CD4-positive, alpha-beta T cell treated with Interleukin-1 beta for 1 hour (primary cell): ENCODE measurements at places on chromosomes 4 and X.

- no peak for DNase-seq
Measured at GRCh38 chr4:152594978-152595925, 59.4 kb upstream of the FBXW7 start.

- peak; percentile 37 for DNase-seq
Measured at GRCh38 chrX:154717824-154718223, 33.1 kb downstream of the GAB3 start.

DNA sequence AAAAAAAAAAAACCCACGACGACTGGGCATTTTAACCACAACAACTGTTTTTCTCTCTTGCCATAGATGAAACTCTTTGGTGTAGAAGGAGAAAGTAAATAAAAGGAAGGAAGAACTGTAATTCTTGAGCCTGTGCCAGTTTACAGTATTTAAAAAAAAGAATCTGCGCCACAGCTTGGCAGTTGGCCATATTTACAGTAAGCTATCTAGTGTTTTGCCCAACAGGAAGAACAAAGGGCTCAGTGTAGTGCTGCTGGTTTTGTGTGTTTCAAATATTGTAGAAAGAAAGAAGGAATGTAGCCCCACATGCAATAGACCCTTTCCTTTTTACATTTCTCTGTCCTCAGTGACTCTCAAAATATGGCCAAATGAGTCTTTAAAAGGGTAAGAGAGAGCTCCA lies 66.1 kb downstream of the NR3C2 start:
- peak; percentile 44 for DNase-seq

- DNase-seq = no peak
Measured at GRCh38 chr4:659851-660250, 14.2 kb downstream of the ATP5ME start.

DNA sequence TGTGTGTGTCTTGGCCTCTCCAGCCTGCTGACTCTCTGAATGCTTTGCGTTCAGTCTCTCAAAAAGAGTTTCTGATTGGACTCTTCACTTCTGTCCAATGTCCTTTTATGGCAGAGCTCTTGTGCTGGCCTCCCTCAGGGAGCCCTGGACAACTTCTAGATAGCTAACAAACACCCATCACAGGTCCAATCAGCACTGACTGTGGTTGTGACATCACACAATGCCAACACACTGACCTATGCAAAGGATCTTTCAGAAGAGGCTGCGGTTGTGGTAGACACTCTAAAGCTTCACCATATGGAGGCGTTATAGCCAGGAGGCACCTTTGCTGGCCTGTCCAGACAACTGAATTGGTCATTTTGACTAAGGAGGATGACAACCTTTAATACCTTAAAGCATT lies 53.8 kb upstream of the LSM6 start:
- DNase-seq = no peak

GRCh38 chr4:113773014-113773413 lies 11.5 kb upstream of the CAMK2D start:
- DNase-seq = peak; percentile 3

DNA sequence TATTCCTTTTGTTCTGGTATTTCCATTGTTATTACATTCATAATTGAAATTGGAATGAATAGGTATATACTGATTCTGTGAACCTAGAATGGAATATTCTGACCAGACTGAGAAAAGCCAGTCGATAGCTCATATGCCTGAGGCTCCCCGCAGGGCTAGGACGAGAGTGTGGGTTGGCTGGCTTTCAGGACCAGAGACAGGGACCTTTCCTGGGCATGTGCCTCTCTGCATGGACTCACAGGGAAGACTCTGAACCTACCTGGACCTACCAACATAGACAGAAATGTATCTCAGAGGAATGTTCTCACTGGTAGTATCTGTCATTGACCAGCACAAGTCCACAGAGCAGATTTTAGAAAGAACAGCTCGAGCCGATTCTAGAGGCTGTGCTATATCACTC lies 214.6 kb downstream of the FRMPD4 start:
- no peak for DNase-seq

- no peak for DNase-seq
Measured at GRCh38 chr4:174808836-174809235, 20.2 kb downstream of the GLRA3 start.

DNA sequence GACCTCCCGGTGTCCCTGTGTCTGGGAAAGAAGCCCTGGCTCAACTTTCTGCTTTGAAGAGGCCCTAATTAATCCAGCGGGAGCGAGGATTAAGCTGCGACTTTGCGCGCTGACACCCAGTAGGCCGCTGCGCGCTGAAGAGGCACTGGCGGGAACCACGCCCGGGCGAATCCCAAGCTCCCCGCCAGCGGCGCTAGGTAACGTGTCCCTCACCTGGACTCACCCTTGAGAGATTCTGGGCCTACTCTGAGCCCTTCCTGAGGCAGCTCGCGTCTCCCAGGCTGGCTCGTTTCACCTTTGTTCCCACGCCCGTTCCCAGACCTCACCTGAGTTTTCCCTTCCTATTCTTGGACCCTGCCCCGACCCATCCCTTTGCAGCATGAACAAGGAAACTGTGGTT lies 616 bp upstream of the KLHL34 start:
- no peak for DNase-seq

DNA sequence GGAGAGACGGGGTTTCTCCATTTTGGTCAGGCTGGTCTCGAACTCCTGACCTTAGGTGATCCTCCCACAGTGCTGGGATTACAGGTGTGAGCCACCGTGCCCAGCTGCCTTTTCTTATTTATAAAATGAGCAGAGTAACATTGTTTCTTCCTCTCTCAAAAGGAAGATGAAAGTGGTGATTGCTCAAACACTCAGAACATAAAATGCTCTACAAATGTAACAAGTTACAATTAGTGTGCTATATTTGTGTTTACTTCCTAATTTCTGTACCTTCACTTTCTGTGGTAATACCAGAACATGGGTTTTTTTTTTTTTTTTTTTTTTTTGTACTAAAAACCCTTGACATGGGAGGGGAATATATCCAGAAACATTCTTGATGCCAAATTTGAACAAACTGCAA lies 197.9 kb downstream of the MGST2 start:
- no peak for DNase-seq

DNA sequence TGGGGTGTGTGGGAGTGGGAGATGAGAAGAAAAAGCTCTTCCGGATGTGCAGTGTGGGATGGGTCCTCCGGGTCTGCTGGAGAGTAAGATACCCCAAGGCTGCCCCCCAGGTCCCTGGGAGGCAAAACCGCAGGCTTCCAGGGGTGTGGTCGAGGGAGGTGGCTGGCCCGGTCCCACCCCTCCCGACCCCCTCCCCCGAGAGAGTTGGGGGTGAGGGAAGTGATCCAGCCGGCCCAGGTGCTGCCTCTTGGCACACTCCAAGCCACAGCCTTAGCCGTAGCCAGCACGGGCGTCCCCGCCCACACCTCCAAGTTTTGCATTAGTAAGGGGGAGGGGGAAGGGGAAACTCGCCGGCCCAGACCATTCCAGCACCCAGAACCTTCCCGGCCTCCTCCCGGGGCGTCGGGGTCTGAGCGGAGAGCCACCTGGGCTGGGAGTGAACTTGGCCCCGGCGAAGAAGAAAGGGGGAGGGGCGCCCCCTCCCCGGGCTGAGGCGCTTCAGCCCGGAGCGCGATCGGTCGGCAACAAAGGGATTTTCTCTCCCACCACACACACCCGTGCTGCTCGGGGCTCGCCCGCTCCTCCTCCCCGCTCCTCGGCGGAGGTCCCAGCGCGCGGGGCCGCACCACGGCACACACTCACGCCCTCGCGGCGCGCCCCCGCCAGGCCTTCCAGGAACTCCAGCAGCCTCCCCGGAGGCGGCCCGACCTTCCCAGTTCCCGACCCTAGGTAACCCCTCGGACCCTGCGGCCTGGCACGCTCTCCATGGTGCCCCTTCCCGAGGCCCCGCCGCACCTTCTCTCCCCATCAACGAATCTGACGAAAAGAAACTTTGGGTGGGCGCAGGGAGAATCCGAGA lies 14.4 kb downstream of the BCOR start:
- no peak for DNase-seq

- no peak for DNase-seq
Measured at GRCh38 chrX:10904220-10904619, 206.9 kb upstream of the HCCS start.

DNA sequence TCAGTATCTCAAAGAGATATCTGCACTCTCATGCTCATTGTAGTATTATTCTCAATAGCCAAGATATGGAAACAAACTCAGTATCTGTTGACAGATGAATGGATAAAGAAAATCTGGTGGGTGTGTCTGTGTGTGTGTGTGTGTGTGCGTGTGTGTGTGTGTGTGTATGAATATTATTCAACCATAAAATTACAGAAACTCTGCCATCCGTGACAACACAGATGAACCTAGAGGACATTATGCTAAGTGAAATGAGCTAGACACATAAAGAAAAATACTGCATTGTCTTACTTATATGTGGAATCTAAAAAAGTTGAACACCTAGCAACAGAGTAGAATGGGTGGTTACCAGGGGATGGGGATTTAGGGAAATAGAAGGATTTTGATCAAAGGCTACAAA lies 13.2 kb downstream of the XKRX start:
- DNase-seq = no peak

DNA sequence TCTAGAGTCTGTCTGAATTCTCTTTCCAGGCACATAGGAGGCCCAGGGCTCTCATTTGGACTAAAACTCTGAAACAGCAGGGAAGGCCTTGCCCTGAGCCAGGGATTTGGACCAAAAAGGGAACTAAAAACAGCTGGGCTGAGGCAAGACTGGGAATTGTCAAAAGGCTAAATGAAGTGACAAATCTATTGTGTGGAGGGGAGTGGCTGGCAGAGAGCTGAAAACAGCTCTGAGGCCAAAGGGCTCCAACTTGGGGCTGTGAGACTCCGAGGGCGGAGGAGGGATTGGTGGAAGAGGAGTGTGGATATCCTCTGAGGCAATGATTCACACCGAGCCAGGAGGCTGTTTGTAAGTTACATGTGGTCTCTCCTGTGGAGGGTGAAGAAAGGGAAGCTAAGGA lies 63.2 kb downstream of the PHEX start:
- no peak for DNase-seq

DNA sequence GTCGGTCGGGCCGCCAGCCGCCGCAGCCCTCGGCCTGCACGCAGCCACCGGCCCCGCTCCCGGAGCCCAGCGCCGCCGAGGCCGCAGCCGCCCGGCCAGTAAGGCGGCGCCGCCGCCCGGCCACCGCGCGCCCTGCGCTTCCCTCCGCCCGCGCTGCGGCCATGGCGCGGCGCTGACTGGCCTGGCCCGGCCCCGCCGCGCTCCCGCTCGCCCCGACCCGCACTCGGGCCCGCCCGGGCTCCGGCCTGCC lies 213 bp downstream of the NFKB1 start:
- no peak for DNase-seq

GRCh38 chrX:10615931-10616774 lies 4.2 kb downstream of the MID1 start:
- peak; percentile 8 for DNase-seq

DNA sequence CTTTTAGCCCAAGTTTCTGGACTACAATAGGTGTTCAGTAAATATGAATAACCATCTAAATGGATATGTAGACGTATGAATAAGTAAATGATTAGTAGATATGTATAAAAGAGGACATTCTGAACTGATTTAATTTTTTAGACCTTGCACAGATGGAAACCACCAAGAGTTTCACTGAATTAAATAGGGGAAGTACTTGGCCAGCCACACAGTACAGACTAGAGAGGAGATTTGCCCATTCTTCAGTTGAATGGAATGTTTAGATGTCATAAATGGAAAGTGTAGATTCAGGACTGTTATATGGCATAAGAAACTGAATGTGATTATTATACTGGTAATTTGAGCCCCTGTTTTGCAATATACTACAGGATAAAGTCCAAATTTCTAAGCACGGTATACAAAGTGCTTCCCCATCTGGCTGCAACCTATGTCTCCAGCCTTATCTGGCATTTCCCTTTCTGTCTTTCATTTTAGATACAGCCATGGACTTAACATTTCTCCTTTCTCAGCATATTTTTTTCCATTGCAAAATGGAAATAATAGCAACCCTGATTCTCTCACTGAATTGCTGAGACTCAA lies 137.8 kb upstream of the HS3ST1 start:
- no peak for DNase-seq

DNA sequence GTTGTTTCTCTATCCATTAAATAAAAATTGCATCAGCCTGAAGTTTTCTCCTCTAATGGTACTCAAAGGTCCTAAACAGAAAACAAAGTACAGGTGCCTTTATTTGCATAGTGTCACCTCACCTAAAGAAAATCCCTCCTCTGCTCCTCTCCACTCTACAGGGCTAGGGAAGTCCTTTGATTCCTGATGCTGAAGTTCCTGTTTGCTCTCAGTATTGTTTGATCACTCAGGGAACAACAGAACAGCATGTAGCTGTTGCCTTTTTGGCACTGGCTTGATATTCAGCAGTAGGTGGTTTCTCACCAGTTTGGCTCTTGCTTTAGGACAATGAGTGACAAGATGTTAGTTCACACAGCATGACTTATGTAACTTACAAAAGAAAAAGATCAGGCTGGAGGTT lies 156.2 kb upstream of the SLC7A11 start:
- DNase-seq = no peak

- peak; percentile 2 for DNase-seq
Measured at GRCh38 chrX:41921492-41922430, 1.6 kb downstream of the CASK start.

DNA sequence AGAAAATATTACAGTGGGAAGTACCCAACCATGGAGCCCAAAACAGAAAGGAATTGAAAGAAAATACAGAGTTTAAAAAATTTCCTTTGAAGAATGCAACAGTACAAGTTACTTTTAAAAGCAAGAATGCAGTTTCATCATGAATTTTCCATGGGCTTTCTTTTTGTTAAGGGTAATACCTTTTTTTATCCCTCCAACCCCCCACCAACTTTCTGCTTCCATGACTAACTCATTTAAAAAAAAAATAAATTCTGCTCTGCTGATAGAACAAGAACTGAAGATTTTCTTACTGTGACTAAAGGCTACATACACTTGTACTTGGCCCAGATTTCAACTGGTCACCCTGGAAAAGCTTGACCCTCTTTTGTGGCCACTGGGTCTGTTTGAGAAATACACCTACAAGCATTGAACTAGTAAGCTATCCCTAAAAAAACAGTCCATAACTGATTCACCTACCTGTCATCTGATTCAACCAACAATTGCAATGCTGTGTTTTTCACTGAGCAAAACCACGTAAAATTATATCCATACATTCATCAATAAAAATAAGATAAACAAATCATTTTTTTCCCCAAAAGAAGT lies 214.2 kb downstream of the NSUN7 start:
- no peak for DNase-seq

DNA sequence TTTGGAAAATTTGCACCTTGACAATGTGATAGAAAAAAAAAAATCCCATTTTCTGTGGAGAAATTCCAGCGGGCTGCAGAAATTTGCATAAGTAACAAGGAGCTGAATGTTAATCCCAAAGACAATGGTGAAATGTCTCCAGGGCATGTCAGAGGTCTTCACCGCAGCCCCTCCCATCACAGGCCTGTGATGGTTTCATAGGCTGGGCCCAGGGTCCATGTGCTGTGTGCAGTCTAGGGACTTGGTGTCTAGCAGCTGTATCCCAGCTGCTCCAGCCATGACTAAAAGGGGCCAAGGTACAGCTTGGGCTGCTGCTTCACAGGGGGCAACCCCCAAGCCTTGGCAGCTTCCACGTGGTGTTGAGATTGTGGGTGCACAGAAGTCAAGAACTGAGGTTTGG lies 85.2 kb downstream of the ADGRA3 start:
- no peak for DNase-seq
